Right lung (tissue), 10 donors: ENCODE measurements at places on chromosomes 3 and 15.

GRCh38 chr3:73549051-73549600 lies 75.6 kb downstream of the PDZRN3 start:
- DNase-seq, result no peak

- DNase-seq, result no peak
Observed at GRCh38 chr3:108414007-108414406, 96.4 kb downstream of the MYH15 start.

DNA sequence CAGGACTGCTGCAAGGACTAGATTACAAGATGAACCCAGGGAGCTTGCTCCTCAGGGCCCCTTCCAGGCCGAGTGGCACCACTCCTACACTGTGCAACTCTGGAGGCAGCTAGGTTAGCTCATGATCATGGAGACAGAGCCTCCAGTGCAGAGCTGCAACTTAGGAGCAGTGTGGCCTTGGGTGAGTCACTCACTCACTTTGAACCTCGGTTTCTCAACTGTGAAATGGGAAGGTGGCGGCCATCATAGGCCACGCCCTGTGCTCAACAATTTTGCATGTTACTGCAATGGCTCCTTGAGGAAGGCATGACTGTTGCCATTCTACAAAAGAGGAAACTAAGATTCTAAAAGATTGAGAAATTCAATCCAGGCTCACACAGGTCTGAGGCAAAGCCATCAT lies 11.2 kb upstream of the CXCR6 start:
- DNase-seq, result no peak

GRCh38 chr3:21750831-21751391 lies at the start of gene ZNF385D:
TSS of gene ZNF385D (minus strand) at chr3:21751210. CDS start at chr3:21750916, 294 bp downstream.
- DNase-seq, result peak; percentile 55
